ENCODE measurements at places on chromosomes 1 and 21.

DNA sequence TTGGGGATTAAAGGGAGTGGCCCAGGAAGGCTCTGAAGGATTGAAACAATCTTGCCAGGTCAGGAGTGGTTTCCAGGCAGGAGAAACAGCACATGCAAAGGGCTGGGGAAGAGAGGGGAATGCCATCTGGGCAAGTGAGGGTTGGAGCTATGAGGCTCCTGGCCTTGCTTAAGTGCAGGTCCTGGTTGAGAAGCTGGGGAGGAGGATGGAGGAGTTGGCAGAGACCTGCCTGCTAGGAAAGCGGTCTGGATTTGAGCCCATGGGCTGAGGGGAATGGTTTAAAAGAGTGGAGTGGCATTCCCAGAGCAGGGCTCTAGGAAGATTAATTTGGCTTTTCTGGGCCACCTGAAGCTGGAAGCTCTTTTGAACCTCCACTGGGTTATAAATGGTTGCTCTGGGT, 9.2 kb downstream of the IGSF21 start:
- no peak for DNase-seq

DNA sequence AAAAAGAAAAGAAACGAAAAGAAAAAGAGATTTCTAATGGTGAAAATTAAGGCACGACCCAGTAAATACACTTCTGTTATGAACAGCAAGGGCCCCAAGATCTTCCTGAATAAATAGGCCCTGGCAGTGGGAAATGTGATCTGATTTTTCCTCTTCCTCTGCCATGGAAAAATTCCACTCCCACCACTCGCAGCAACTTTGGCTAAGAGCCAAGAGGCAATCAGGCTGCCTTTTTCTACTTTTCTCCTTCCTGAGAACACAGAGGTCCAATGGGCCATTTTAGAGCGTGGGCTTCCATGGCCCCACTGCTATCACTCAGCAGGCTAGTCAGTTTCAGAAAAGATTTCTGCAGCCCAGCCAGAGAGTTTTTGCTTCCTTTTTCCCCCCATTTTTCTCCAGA, 33.7 kb upstream of the AK4 start:
- DNase-seq: no peak

DNA sequence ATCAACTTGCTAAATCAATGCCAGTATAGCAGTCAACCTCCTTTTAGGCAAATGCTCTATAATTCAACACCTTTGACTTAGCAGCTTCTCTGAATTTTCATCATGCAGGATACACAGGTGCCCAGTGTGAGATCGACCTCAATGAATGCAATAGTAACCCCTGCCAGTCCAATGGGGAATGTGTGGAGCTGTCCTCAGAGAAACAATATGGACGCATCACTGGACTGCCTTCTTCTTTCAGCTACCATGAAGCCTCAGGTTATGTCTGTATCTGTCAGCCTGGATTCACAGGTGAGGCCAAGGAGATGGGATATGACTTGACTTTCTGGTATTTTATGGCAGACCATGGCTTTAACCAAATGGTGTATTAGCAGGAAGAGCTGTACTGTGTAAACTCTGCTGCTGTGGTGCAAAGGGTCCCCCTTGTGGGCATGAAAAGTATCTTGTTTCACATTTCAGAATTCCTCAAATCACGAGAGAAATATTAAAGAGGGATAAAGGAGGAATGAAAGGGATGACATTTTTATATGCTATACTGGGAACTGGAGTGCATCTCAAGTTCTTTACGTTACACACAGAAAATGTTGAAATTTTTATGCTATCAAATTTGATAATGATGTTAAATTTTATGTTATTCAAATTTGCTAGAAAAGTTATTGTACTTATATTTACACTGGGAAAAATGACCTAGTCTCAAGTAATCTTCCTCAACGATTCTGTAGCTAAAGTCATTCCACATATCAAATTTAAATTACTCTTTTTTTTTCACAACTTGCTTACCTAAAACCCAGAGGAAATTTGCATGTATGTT, 88.9 kb downstream of the CRB1 start:
- DNase-seq: peak; percentile 3

- DNase-seq: no peak
Measured at GRCh38 chr1:8816264-8816663, 1.2 kb downstream of the RERE start.

DNA sequence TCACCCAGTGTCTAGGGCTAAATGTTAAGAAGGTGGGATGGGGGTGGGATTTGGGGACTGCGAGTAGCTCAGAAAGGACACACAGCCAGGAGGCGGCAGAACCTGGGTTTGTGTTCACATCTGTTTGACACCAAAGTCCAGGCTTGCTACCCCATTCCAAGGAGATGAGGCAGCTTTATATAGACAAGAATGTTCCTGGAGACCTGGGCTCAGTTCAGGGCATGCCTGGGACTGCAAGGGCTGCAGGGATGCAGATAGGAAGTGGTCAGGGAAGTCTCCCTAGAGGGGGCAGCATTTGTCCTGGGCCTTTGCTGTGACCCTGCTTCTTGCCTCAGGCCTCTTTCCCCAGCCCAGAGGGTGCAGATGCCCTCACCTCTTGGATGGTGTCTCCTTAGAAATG, 16.3 kb downstream of the PADI3 start:
- DNase-seq: no peak

- DNase-seq: no peak
Measured at GRCh38 chr1:180033390-180033789, 78.8 kb downstream of the CEP350 start.

DNA sequence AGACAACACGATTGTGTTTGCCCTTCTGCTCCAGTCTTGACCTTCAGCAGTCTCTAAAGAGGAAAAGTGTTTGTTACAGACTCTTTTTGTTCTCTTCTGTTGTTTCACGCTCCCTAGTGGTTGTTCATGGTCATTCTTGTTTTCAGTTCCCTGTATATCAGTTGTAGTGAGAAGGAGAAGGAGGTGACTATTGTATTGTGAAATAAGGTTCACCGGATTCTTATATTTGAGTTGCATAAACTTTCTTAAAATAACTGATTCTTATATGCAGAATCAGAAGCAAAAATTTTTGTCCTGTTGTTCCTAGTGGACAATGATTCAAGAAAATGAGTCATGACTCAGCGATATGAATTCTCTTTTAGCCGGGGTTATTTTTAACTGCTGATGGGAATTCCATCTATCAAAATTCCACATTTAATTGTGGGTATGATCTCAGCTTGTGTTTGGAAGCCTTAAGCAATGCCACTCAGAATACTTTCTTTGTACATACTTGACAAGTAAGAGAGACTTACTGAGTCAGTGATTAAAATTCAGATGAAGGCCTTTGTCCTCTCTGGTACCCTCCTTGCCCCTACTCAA, 152.2 kb downstream of the CLEC20A start:
- DNase-seq: no peak

- no peak for DNase-seq
Measured at GRCh38 chr1:113616156-113616555, 143.1 kb downstream of the PHTF1 start.

GRCh38 chr1:194047206-194047605, 860.8 kb upstream of the B3GALT2 start:
- no peak for DNase-seq
